Muscle of back (tissue), 13 donors: ENCODE measurements at places on chromosomes 3 and 15. TPM values are rescaled to one million over a fixed set of nuclear protein-coding genes. Genes with fewer than 3 reads are reported as not detected.

DNA sequence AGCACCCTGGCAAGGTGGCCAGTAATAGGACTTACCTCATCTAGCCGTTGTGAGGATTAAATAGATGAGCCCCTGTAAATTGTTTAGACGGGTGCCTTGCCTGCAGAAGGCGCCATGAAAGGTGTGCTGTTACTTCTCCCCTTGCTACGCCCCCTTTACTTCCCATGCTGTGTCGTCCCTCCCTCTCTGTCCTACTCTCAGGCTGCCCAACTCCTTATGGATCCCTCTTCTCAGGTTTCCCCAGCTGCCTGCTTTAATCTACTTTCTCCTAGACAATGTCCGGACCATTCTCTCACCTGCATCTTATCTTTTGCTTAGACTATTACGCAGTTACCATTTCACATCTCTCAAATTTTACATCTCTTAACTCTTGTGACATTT is 1.7 kb upstream of the FBXW12 start:
- DNase-seq, result no peak

- peak; percentile 82 for DNase-seq
These were observed 30.7 kb downstream of the CHD2 start for GRCh38 chr15:92930776-92931175.

DNA sequence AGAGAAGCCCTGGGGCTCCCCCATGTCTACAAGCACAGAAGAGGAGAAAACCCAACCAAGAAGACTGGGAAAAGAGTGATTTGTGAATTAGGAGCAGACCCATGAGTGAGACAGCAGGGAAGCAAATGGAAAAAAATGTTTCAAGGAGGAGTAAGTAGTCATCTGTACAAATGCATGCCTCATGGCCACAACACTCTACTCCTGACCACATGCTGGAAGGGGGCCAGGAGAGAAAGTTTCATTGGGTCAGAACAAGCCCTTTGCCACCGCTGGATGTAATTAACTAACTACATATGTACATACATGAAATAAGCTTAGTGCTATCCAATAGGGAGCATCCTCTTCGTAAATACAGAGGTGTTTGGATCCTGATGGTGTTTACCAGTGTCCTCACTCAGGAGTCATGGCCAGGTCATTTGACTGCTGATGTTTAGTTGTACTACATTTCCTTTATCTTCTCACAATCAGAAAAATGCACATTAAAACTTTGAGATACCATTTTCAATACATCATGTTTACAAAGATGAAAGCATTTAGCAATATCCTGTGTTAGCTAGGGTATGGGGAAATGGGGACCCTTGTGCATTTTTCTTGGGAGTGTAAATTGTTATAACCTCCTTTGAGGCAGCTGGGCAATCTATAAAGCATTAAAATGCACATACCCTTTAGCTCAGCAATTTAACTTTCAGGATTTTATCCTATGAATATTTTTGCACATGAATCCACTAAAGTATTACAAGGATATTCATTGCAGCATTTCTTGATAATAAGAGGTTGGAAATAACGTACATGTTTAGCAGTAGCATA is 27.1 kb downstream of the CLRN1 start:
- peak; percentile 47 for DNase-seq

- no peak for DNase-seq
These were observed 129.2 kb upstream of the COL8A1 start for GRCh38 chr3:99509224-99509623.

The APBA2 gene
- polyA plus RNA-seq, result 6.0 TPM

DNA sequence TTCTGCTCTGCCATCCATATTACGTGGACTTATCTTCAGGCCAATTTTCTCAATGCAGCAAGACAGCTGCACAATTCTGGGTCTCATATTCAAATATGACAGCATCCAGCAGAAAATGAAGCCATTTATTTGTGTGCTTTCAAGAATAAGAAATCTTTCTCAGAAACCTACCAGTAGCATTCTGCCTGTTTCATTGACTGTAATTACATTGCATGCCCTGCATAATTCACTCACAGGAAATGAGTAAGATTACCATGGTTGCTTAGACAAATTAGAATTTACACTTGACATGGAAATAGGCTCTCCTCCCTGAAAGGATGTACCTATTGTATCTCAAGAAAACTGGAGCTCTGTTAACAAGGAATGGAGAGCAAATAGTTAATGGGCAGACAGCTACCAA is 346.6 kb upstream of the DCBLD2 start:
- DNase-seq, result no peak

DNA sequence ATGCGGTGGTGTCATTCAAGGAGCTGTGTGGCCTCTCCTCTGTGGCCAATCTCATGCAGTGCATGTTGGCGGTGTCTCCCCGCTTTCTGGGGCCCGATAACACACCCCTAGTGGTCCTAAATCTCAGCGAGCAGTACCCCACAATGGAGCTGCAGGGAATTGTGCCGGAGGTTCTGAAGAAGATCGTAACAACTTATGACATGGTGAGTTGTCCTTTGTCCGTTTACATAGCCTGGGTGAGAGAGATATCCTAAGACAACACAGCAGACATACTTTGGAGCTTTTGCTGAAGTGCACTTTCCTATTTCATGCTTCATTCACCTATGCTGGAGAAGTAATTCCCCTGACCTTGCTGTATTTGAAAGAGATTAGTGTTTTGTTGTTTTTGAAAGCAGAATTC is 130.0 kb downstream of the PLCL2 start:
- DNase-seq, result no peak

DNA sequence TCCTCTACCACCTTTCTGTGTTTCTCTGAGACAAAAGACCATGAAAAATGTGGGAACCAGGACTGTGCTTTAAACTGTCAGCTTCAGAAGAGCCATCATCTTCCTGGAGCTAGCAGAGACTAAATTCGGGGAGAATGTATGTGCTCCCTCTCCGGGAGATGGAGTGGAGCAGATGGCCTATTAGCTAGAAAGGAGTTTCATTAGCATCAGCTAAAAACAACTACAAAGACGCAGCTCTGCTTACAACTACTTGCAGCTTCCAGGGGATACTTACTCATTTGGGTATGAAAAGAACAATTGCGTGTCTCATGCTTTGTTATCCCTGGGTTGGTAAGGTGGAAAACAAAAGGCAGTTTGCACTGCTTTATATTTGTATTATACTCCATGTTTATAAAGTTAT is 159.6 kb downstream of the MFSD1 start:
- no peak for DNase-seq

- no peak for DNase-seq
These were observed 2.6 kb downstream of the TSEN2 start for GRCh38 chr3:12486916-12487315.

DNA sequence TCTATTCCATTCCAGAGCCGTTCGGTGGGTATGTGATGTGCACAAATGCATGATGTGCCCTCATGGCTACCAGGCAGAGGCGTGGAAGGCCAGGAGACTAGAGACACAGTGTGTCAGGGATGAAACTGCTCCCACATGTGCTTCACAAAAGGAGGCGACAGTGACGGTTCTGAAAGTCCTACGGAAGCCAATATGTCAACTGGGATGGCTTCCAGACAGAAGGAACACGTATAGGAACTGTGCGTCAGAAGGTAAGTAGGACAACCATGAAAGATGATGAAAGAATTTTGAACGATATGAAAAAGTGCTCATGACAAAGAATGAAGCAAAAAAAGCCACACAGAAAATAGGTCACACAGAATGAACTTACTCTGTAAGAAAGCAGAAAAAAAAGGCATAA is 34.1 kb downstream of the GLB1 start:
- DNase-seq, result no peak

DNA sequence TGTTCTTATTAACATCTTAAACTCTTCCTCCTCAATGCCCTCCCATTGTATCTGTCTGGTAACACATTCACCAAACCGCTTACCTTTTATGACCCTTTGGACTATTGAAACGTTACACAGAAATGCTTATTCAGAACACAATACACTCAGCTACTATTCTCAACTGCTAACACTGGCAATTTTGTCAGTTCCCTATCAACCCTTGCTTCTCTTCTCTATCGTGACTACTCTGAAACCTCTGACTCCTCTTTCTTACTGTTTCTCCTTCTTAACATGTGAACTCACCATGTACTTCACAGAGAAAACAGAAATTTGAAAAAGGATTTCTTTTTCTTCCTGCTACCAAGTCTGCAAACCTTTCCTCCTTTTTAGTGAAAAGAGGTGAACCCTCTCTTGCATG is 232.9 kb upstream of the GPR149 start:
- DNase-seq, result no peak

DNA sequence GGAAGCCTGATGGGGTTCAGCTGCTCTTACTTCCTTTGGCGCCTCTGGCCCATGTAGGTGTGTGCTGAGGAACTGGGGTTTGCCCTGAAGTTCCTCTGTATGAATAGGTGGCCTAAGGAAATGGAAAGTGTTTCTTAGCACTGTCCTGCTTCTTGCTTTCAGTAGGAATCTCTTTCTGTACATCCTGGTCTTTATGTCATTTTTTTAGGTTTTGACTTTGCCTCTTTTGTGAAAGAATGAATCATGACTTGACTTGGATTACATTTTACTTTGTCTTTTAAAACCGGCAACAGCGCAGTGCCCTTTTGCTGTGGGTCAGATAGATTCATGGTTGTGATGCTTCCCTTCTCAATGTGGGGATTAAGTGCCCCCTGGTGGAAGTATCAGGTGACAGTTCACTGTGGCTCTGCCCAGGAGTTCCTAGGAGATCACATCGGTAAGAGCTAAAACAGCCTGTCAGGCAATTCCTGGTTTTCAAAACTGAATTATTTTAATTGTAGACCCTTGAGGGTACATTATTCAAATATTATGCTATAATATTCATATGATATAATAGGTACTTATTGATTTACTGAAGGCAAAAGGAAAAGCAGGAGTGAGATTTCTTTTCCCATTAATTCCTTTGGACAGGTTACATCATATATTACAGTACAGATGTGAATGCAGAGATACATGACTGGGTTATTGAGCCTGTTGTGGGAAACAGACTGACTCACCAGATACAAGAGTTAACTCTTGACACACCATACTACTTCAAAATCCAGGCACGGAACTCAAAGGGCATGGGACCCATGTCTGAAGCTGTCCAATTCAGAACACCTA is 95.4 kb downstream of the HCN4 start:
- peak; percentile 73 for DNase-seq

GRCh38 chr15:90597577-90597976 is 67.9 kb downstream of the CRTC3 start:
- no peak for DNase-seq

- DNase-seq, result peak; percentile 74
These were observed 32.6 kb downstream of the NMD3 start for GRCh38 chr3:161253711-161254110.

DNA sequence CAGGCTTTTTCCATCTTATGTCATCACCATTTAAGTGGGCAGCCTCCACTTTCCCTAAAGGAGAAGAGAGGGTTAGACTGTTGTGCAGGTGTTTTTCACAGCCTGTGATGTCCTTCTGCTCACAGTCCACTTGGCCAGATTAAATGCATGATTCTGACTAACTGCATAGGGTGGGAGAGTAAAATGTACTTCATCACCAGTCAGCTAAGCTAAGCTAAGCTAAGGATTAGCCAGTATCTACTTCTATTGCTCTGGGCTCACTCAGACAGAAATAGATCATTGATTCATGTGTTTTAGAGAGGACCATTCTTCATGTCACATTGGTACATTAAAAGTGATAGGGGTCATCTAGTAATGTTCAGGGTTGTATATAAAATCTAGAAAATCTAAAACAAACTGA is 1013.1 kb downstream of the NTRK3 start:
- no peak for DNase-seq

The ZPLD1 gene
- not detected for polyA plus RNA-seq

The TMEM108 gene
- 19.8 TPM for polyA plus RNA-seq

GRCh38 chr3:145952536-145952935 is 208.4 kb downstream of the PLOD2 start:
- peak; percentile 94 for DNase-seq

- no peak for DNase-seq
These were observed 25.0 kb upstream of the VPS39 start for GRCh38 chr15:42233107-42233506.

GRCh38 chr3:51382076-51382745 is 2.9 kb upstream of the MANF start:
- no peak for DNase-seq

DNA sequence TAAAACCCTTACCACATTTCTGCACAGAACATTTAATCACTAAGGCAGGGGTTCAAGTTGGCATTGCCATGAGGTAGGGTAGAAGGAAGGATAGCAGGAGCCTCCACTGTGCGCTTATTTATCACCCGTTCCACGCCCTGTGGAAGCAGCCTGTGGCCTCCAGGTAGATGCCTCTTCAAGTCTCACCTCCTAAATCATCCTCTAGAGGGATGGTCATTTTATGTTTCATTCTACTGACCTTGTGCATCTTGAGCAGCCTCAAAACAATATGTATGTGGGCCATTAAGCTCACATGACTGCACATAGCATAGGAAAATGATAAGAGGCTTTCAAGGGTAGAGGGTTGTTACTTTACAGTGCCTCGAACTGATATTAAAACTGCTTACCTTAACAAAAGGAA is 546.2 kb downstream of the GRM7 start:
- no peak for DNase-seq

The HCN4 gene
- not detected for polyA plus RNA-seq

- no peak for DNase-seq
These were observed 160.0 kb upstream of the CGNL1 start for GRCh38 chr15:57216288-57216687.

DNA sequence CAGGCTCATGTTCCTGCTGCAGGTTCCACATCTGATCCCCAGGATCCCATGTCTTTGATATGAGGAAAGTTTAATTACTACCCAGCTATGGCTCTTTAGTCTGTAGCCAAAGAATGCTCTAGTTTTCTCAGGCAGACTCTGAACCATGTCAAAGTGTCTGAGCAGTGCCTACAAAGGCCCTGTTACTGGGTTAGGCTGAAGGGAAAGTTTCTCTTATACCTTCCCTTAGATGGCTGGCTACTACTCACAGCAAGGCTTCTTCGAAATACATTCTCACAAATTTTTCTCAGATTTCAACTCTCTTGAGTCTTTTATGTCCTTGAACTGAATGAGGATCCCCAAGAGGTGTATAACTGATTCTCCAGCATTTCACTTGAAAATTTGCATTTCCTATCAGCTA is 102.4 kb downstream of the NR1D2 start:
- no peak for DNase-seq

The ZDHHC23 gene
- polyA plus RNA-seq, result 0.62 TPM

GRCh38 chr3:154522036-154522602 is 92.1 kb upstream of the GPR149 start:
- no peak for DNase-seq

The CASR gene
- 0.05 TPM for polyA plus RNA-seq

DNA sequence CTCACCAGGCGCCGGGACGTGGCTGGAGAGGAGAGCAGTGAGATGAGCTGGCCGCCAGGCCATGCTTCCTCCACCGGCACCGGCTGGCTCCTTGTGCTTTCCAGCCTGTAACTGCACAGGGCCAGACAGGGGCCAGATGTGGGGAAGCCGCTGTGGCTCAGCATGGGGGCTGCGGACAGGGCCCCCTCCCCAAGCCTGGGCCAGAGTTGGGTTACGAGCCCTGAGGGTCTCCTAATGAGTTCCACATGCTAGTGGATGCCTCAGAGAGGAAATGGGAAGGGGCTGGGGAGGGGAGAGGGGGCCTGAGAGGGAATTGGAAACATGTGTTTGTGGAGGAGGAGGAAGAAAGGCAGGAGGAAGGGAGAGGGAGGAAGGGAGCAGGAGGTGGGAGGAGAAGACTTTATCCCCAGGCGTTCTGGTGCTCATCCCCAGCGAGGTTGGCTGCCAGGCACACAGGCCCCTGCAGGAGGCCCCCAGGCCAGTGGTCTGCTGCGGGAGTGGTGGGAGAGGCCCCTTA is 11.7 kb upstream of the DUSP7 start:
- DNase-seq, result peak; percentile 96

GRCh38 chr3:128420289-128420688 is 46.4 kb downstream of the DNAJB8 start:
- DNase-seq, result no peak
